ENCODE measurements at places on chromosomes 4 and X.

DNA sequence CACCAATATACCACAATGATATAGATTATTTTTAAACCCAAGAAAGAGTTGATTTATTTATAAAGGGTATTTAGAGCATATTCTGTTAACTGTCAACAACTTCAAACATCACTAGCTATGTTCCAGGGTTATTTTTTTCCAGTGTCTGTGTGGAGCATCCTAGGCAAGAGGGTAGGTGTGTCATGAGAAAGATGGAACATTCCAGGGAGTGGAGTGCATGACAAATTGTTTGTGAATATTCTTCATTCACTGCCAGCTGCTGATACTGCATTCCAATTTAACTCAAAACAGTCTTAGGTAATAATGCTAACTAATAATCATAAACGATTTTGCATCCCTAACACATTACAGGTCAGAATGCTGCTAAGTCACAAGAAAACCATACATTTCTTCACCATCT is 148.7 kb upstream of the RASGEF1B start:
- no peak for DNase-seq

DNA sequence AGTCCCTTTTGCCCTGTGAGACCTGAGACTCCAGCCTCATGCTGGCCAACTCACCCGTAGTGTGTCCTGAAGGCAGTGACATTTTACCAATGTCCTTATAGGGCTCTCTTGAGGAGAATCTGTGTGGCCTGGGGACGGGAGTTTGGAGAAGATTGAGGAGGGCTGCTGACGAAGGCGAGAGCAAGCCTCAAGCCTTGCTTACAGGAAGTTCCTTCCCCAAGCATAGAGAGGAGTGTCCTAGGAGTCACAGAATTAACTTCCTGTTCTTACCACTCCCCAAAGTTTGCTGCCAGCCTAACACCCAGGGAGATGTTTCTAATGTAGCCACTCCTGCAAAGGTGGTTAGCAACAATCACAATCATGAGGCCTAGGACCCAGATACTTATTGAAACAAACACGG is at the start of gene NXF3:
NXF3 (minus strand) TSS at position 202 of the 400 bp plus-strand sequence; CDS start at position 82, 120 bp downstream.
- no peak for DNase-seq

GRCh38 chr4:182384631-182385091 is 141.5 kb downstream of the TENM3 start:
- DNase-seq, result peak; percentile 45

- DNase-seq, result peak; percentile 11
These were observed 2086.8 kb downstream of the ARAP2 start for GRCh38 chr4:34157547-34157946.

DNA sequence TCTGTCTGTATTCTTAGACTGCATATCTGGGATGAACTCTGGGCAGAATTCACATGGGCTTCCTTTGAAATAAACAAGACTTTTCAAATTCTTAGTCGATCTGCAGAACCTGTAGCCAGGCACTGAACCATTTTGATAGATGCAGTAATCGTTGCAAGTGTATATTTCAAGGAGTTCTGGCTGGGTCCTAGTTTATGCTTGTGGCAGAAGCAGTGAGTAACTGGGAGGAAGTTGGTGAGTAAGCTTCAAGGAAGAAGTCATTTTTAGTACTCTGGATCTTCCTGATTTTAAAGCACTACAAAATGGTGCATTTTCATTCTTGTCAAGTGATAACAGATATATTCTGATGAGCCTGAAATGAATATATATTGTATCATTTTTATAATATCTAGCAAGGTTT is 9.5 kb downstream of the HPRT1 start:
- peak; percentile 35 for DNase-seq

DNA sequence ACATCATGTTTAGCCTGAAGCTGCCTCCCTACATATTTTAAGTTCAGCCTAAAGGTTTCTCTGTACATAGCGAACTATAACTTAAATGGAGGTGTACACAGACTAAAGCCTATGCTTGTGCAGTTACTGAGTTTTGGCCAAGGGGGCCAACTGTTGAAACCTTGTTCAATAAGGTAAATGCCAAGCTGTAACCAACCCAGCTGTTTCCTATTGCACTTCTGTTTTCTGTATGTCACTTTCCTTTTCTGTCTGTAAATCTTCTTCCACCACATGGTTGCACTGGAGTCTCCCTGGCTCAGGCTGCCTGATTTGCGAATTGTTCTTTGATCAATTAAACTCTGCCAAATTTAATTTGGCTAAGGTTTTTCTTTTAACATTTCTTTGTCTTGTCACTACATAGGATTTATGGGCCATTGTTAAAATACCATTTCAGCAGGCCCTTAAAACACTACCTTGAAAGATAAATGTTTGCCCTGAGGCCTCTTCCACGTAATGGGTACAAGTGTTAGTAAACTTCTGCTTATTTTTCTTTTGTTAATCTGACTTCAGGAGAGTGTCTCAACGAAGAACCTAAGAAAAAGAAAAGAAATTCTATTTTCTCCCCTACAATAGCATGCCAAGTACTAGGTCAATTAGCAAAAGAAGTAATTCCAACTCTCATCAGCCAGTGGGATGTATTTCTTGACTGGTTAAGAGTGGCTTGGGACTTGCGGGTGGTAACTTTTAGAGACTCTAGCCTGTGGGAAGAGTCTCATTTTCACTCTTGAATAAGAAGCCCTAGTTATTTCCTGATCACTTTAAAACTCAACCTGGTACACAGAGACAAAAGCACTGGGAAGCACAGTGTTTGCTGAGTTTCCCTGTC is 45.7 kb upstream of the PRSS12 start:
- DNase-seq, result no peak

GRCh38 chr4:109315818-109316217 is 13.4 kb upstream of the COL25A1 start:
- DNase-seq, result no peak

DNA sequence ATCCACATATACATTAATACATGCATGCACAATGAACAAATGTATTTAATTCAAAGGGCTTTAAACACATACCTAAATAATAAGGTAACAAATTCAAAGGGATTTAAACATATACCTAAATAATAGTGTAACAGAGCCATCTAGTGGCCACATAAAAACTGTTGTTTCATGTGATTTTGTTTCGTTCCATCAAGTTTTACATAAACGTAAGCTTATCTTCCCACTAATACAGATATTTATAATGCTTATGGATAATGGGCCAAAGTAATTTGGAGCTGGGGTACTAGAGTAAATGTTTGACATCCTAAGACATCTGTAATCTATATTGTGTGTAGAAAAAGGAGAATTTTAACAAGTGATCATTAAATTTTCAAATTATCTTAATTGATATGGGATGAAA is 82.3 kb downstream of the PRSS12 start:
- DNase-seq, result peak; percentile 72

DNA sequence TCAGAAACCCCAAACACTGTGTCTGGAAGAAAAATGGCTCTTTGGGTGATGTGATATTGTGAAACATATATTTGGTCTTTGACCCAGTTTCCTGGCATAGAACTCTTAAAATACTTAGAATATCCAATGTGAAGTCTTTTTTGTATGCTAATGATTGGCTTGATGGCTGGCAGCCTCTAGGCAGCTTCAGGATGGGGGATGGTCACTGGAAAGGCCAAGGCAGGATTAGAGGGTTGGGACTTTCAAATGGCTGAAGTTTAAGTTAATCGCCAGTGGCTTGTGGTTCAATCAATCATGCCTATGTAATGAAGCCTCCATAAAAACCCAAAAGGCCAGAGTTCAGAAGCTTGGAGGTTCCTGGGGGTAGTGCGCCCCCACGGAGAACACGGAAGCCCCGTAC is 33.5 kb upstream of the ESX1 start:
- DNase-seq, result no peak
